Brain (organoid and tissue), 16 donors: ENCODE measurements at places on chromosomes 3 and 15.
A peak's percentile ranks its signal among the peaks of the same experiment; 100 is the strongest.

- no peak for DNase-seq
These were observed 492.6 kb downstream of the SQOR start for GRCh38 chr15:46127361-46127874.

DNA sequence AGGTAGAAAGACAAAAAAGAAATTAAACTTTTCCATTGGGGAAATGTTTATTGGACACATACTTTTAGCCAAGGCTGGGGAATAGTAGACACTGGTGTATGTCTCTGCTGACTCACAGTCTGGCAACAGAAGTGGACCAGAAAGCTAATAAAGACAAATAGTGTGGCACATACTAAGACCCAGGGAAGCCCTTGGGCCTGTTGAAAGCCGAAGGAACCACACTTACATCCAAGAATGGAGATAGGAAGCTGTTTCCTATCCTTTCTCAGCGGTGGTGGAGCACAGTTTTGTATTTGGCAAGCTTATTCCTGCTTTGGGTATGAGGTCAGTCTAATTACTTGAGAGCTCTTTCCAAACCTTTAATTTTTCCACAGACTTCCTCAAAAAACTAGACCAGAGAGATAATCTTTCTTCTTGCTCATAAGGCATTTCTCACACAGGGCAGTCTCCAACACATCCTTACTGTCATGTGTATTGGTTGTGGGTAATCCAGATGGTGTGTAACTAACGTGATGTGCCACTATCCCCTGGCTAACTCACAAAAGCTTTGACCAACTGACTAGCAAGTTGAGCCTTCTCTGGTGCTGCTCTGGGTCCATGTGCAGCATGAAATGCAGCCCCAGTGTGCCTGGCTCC lies 279.1 kb upstream of the IGF1R start:
- no peak for DNase-seq

GRCh38 chr15:55742498-55742926 lies 440 bp downstream of the PRTG start:
- peak; percentile 58 for DNase-seq

DNA sequence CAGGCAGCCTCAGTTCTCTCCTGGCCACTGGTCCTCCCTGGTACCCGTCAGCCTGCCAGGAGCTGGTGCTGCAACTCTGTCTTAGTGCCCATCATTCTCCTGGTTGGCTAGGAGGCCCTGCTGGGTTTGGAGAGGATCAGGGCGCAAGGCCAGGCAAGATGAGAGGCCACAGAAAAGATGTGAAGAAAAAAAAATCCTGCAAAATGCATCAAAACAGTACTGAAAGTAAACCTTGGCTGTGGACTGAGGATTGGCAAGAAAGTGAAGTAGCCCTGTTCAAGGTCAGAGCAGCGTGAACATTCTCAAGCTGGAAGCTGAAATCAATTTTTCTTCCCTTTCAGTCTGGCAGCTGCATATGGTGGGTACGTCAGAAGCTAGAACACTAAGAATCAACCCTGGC lies 74.2 kb downstream of the GTF2E1 start:
- DNase-seq: peak; percentile 49
